ENCODE measurements at places on chromosomes 3 and 15. TPM values are rescaled to one million over a fixed set of nuclear protein-coding genes. Genes with fewer than 3 reads are reported as not detected.

Gene WDR93
- total RNA-seq: 0.05 TPM

Gene CMC1
- 16.1 TPM for total RNA-seq

Gene DNASE1L3
- total RNA-seq: not detected

Gene CD200
- total RNA-seq: not detected

Gene CLEC3B
- total RNA-seq: 11.6 TPM

Gene ABI3BP
- total RNA-seq: 0.05 TPM

Gene RASL12
- 181 TPM for total RNA-seq

Gene ZNF80
- total RNA-seq: not detected

Gene RFTN1
- total RNA-seq: 54.3 TPM

Gene TMC3
- total RNA-seq: not detected

DNA sequence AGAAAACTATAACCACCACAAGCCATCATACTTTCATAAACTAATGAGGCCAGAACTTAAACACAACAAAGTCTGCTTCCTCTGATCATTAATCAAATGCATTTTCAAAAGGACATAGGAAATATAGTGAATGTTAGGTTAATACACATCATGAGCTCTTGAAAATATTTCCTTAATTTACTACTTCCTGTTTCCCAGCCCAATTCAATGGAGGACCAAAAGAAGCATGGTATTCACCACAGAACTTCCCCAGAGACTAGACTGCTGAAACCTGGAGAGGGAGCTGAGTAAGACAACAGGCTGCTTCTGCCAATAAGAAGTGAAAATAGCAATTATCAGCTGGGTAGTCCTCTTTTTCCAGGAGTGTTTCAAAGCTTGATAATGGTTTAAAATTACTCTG is 250.3 kb downstream of the ULK4 start:
- peaks cover 18% of the 10 kb centered on the region for H3K4me1 ChIP-seq
- H3K4me3 ChIP-seq: no peak overlapping the region
- no peak for DNase-seq
- no peaks in the 10 kb centered on the region for H3K27me3 ChIP-seq
- H3K36me3 ChIP-seq: no peaks in the 10 kb centered on the region

DNA sequence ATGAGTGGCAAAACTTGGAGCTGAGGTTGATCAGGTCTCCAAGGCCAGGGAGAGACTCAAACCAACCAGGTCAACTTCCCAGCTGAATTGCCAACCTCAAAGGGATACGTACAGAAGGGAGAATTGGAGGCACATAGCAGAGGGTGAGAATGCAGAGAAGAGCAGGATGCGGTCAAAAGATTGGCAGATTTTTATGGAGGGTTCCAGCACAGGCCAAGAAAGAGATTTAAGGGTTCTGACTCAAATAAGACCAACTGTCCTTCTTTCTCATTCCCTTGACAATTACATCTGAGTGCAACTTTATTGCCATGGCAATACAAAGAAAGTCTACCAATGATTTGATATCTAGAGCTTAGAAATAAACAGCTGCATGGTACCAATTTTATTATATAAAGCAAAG is 33.2 kb downstream of the SCG5 start:
- no peak overlapping the region for H3K4me3 ChIP-seq
- no peak overlapping the region for H3K27ac ChIP-seq
- H3K4me1 ChIP-seq: peaks cover 32% of the 10 kb centered on the region
- H3K27me3 ChIP-seq: no peaks in the 10 kb centered on the region

DNA sequence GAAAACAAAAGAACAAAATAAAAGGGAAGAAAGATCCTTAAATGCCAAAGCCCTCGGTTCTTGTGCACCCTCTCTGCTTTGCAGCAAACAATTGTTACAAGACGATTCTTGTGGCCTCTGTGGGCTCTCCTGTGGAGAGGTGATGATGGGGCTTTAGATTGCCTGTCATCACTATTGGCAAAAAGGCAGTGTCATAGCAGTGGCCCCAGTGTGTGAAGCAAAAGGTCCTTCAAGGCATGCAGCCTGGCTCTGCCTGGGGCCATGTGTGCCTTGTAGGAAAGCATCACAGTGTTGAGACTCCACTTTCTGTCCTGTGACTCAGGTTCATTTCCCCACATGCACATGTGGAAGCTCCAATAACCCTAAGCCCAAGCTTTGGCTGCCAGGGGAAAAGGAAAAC is 43.7 kb downstream of the POC1A start:
- H3K27ac ChIP-seq: no peak overlapping the region
- no peak for DNase-seq
- H3K4me3 ChIP-seq: no peak overlapping the region
- no peaks in the 10 kb centered on the region for H3K27me3 ChIP-seq

- DNase-seq: no peak
- no peaks in the 10 kb centered on the region for H3K4me1 ChIP-seq
Observed at GRCh38 chr3:36804295-36805055, 40.1 kb upstream of the DCLK3 start.

DNA sequence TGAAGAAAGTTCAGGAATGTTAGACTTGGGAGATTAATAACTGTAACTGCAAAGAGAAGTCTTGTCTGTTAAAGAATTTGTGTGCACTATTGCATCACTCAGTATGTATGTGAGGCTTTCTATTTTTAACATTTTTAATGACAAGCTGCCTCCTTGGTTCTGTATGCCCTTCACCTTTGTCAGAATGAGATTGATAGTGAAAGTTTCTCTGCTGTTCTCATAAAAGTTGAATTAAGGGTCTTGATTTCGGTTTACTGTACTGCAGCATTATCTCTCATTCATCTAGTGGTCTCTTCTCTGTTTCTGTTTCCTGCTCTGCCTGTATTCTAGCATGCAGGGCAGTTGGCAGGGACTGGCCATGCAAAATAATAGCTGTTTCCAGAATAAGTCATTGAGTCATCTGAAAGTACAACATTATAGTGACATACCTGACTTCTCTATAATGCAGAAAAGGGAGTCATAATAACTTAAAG is 454.9 kb downstream of the IL5RA start:
- no peaks in the 10 kb centered on the region for H3K27me3 ChIP-seq
- H3K27ac ChIP-seq: no peak overlapping the region
- no peaks in the 10 kb centered on the region for H3K36me3 ChIP-seq
- DNase-seq: no peak
- no peak overlapping the region for H3K4me3 ChIP-seq

DNA sequence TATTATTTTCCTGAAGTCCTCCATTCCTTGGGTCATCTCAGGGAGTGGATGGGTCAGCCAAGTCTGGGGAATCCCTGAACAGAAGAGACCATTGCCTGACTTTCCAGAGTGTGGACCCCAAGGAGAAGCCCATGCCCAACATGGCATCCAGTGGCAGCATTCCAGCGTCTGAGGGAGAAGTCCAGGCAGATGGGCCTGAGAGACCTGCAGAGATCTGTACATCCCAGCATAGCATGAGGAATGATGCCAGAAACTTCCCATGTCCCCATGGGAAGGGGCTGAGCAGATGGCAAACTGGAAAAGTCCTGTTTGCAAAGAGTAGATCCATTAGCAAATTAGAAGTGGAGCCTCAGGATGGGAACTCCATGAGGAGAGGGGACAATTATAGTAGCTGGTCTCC is 17.6 kb upstream of the COLQ start:
- H3K4me1 ChIP-seq: no peaks in the 10 kb centered on the region
- no peak for DNase-seq
- H3K4me3 ChIP-seq: no peak overlapping the region
- H3K27me3 ChIP-seq: no peaks in the 10 kb centered on the region
- H3K27ac ChIP-seq: no peak overlapping the region
- H3K36me3 ChIP-seq: no peaks in the 10 kb centered on the region

DNA sequence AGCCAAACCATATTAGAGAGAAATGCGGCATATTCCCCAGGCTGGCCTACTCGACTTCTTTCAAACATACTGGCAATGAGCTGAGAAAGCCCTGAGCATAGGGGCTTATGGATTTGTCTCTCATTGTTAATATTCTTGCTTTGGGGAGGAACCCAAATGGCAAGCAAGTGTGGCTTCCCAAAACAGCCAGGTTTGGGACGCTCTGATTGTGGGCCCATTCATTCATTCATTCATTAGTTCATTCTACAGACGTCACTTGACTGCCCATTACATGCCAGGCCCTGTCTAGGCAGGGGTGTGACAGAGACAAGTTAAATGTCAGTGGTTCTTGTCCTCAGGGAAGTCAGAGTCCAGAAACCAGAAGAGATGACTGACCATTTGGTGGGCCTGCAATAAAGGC is 77.4 kb upstream of the THBS1 start:
- no peak overlapping the region for H3K4me3 ChIP-seq
- H3K27me3 ChIP-seq: no peaks in the 10 kb centered on the region
- peaks cover 30% of the 10 kb centered on the region for H3K4me1 ChIP-seq
- no peak overlapping the region for H3K27ac ChIP-seq

DNA sequence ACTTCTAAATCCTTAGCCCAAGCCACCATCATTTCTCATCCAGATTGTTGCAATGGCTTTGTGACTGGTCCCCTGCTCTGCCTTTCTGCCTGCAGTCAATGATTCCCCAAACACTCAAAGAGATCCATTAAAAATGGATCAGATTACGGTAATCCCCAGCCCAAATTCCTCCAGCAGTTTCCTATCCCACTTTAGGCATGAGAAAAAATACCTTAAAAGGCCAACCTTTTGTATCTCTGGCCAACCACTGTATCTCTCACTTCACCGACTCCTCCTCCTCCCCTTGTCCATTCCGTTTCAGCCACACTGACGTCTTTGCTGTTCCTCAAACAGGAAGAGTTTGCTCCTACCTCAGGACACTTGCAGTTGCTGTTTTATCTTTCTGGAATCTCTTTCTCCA is 20.9 kb upstream of the IL1RAP start:
- H3K4me3 ChIP-seq: no peak overlapping the region
- no peaks in the 10 kb centered on the region for H3K27me3 ChIP-seq
- H3K27ac ChIP-seq: no peak overlapping the region
- no peaks in the 10 kb centered on the region for H3K36me3 ChIP-seq

- H3K27me3 ChIP-seq: peaks cover 4% of the 10 kb centered on the region
- H3K27ac ChIP-seq: no peak overlapping the region
- H3K4me1 ChIP-seq: no peaks in the 10 kb centered on the region
Observed at GRCh38 chr15:33209575-33210481, 15.3 kb upstream of the FMN1 start.
